ENCODE measurements at places on chromosomes 16 and 17. TPM values are rescaled to one million over a fixed set of nuclear protein-coding genes. Genes with fewer than 3 reads are reported as not detected.

Gene OR4D1
- total RNA-seq: not detected

Gene LGALS9B
- not detected for total RNA-seq

Gene RFNG
- 24.6 TPM for total RNA-seq

Gene ZNF624
- 4.2 TPM for total RNA-seq

Gene DNAAF8
- total RNA-seq: 0.94 TPM

Gene TSNAXIP1
- total RNA-seq: 1.5 TPM

Gene WDR81
- 27.6 TPM for total RNA-seq

Gene FASN
- total RNA-seq: 63.3 TPM

Gene HIGD1B
- total RNA-seq: not detected

Gene TMEM204
- 12.3 TPM for total RNA-seq

Gene MNT
- 11.8 TPM for total RNA-seq

Gene CCL23
- total RNA-seq: not detected

Gene LASP1
- 73.3 TPM for total RNA-seq

Gene PYDC1
- not detected for total RNA-seq

Gene WNK4
- 0.09 TPM for total RNA-seq
